ENCODE measurements at places on chromosomes 11 and 22.

DNA sequence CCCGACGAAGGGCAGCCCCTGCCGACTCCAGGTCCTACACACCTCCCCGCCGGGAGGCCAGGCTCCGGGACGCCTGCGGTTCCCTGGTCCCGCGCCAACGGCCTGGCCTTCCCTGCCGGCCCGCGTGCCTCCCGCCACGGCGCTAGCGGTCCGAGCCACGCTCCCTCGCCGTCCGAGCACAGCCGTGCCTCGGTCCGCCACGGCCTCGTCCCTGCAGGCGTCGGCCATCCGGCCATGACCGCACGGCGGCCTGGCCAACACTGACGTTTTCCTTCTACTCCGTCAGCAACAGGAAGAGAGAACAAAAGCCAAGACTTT lies 532 bp downstream of the EIF4G2 start:
- DNase-seq: no peak

GRCh38 chr22:47107431-47107830 lies 345.0 kb downstream of the TBC1D22A start:
- no peak for DNase-seq

- no peak for DNase-seq
Measured at GRCh38 chr11:86726118-86726753, 53.8 kb upstream of the ME3 start.

DNA sequence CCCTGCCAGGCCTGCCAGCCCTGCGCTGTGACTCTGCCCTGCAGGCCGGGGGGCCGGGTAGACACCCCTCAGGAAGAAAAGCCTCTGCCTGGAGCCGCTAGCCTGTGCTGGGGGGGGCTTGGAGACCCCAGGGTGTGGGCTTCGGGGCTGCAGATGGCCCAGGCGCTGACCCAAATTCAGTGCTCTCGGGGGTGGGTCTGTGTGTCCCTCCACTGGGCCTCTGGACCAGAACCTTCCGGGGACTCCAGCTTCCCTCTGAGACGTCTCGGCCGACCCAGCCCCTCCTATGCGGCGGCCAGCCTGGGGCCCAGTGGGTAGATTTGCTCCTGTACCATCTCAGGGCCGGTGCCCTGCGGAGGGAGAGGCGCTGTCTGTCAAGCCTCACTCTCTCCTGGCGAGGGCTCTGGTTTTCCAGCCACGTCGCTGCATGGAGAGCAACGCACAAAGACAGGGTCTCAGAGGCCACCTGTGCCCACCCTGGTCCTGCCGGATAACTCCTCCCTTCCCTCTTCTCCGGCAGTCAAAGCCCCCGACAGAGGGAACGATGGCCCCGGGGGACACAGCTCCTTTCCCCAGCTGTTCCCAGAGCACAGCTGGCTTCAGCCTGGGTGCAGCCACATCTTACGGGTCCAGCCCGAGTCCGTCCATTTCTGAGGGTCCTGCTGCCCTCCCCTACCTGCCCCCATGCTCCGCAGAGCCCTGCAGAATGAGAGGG lies 40.1 kb upstream of the TOLLIP start:
- no peak for DNase-seq

GRCh38 chr11:17605651-17606122 lies 58.6 kb downstream of the OTOG start:
- no peak for DNase-seq

DNA sequence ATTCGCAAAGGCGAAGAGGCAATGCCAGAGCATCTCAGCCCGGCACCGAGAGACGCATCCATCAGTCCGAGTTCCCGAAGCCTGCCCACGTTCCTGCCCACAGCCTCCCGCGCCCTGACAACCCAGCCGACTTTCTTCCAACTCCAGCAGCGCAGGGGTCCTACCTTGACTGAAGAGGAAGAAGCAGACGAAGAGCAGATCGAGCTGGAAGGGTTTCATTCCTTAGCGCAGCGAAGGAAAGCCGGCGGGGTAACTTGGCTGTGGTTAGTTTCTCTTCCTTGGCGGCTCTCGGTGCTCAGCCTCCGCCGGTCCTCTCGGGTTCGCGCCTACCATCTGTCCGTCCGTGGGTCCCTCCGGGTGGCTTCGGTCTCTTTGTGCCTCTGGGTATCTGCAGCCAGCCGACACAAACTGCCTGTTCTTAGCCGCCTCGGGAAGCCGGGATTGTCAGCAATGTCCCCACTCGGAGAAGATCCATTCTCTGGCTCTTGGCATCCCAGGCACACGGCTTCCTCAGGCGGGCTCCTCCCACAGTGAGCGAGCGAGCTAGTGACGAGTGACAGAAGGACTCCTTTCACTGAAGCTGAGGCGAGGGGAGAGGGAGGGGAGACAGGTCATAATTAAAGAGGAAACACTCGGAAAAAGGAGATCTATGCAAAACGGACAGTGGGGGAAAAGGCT lies at the start of gene KIRREL3:
KIRREL3 (minus strand) TSS at position 480 of the 678 bp plus-strand sequence.
- DNase-seq: peak; percentile 5

GRCh38 chr11:64705501-64705900 lies 17.5 kb downstream of the NRXN2 start:
- DNase-seq: no peak

- DNase-seq: no peak
Measured at GRCh38 chr22:18013947-18014346, 10.4 kb downstream of the MICAL3 start.

GRCh38 chr11:3969613-3970012 lies 114.1 kb downstream of the STIM1 start:
- DNase-seq: no peak

- no peak for DNase-seq
Measured at GRCh38 chr11:92790366-92790765, 179.1 kb upstream of the MTNR1B start.

- DNase-seq: no peak
Measured at GRCh38 chr11:28107191-28107749, 686 bp downstream of the KIF18A start.

- DNase-seq: no peak
Measured at GRCh38 chr11:75513250-75513649, 12.5 kb downstream of the GDPD5 start.

GRCh38 chr22:50305923-50306566 lies 1.4 kb downstream of the PLXNB2 start:
- DNase-seq: peak; percentile 55

- DNase-seq: no peak
Measured at GRCh38 chr11:12077535-12078280, 32.7 kb upstream of the MICAL2 start.

- peak; percentile 61 for DNase-seq
Measured at GRCh38 chr11:8354622-8355415, 91.1 kb upstream of the LMO1 start.

GRCh38 chr22:42803389-42803788 lies 53.7 kb downstream of the ARFGAP3 start:
- peak; percentile 43 for DNase-seq

- DNase-seq: no peak
Measured at GRCh38 chr22:24409707-24410106, 17.7 kb upstream of the ADORA2A start.

GRCh38 chr11:89608234-89608966 lies 101.7 kb upstream of the TRIM77 start:
- DNase-seq: no peak

DNA sequence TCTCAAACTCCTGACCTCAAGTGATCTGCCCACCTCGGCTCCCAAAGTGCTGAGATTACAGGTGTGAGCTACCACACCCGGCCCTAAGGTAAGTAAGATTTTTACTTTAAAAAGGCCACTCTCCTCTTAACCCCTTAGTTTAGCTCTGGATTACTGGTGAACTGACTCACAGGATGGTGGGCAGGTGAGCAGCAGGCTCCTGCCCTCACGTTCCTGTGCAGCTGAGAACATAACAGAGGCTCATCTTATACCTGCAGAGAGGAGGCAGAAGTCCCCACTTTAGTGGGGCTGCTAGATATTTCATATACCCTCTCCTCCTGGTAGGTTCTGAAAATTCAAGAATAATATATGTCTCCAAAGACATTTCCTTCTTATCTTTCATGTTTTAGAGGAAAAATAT lies 17.1 kb upstream of the SERPIND1 start:
- DNase-seq: no peak

GRCh38 chr11:69863544-69864200 lies 44.5 kb upstream of the FGF3 start:
- DNase-seq: no peak

- no peak for DNase-seq
Measured at GRCh38 chr11:19561011-19561410, 151.6 kb upstream of the NAV2 start.

GRCh38 chr11:44829838-44830237 lies 103.1 kb downstream of the TSPAN18 start:
- no peak for DNase-seq

DNA sequence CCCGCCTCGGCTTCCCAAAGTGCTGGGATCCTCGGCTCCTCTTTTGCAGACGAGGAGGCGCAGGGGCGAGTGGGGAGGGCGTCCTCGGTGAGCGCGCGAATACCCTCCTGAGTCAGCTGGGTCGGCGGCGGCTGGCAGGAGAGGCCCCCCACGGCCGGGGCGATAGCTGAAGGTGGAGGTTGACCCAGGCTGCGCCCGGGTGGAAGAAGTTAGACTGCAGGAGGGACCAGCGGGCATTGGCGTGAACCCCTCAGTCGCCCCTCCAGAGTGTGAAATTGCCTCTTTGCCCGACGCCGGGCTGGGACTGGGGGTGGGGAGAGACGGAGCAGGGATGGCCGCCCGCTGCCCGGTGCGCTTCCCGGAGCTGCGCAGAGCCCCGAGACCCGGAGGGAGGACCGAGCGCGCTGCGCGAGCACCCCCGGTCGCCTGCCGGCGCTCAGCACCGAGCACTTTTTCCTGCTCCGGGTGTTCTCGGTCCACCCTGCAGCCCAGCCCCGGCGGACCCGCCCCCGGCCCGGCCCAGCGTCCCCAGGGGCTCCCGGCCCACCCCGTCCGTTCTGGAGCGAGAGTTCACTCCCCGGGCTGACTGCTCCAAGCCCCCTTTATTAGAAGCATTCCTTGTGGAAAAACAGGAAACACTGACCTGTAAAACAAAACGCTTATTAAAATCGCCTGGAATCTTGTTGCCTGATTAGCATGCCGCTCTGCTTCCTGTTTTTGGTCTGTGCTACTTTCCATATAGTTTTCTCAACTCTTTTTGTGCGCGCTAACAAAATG lies 13.7 kb upstream of the CPT1A start:
- no peak for DNase-seq

- no peak for DNase-seq
Measured at GRCh38 chr22:42680648-42681047, 31.5 kb upstream of the CYB5R3 start.

GRCh38 chr22:48096851-48097665 lies 1334.6 kb downstream of the TBC1D22A start:
- DNase-seq: no peak

DNA sequence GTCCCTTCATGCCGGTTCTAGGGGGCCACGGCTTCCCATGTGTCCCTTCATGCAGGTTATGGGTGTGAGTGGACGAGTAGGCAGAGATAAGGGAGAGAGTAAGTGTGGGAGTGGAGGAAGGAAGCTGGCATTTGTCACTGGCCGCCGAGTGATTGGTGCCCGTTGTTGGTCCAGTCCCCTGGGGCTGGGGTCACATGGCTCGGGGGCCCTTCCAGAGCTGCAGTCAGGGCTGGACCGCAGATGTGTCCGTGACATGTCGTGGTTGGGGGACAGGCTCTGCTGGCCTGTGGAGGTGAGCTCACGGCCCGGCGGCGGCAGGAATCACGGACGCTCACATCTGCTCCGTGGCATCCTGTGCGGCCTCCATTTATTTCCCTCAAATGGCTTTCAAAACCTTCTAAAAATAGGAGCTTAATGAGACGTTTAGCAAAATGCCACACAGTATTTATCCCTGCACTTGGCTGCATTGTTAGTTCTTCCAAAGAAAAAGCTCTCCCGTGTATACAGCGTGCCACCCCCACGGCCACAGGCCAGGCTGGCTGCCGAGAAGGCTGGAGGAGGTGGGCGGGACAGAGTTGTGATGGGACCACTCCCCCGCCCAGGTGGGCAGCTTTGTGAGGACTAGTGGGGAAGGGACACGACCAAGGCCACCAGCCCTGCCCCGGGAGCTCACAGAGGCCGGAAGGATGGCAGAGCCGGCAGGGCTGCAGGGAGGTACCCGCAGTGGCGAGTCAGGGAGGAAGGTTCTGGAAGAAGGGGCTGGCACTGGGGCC lies 386.7 kb downstream of the TBC1D22A start:
- no peak for DNase-seq

DNA sequence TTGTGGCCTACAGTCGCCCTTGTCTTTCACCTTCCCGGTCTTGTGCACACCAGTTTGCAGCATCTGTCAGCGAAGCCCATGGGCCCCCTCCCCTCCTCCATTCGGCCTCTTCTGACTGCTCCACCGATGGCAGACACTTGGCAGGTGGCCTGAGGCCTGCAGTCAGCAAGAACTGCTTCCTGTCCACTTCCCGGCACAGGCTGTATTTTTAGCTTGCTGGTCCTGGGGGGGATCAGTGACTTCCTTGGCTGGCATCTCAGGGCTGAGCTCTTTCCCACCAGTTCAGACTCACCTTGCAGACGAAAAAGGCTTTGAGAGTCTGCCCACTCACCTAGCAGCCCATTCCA lies 106.4 kb downstream of the SYN3 start:
- no peak for DNase-seq

Data from NCI-H2171 (cell line).